ENCODE measurements at places on chromosomes 12 and 14.

- no peak for DNase-seq
These were observed 38.0 kb upstream of the PPFIA2 start for GRCh38 chr12:81797100-81797499.

- DNase-seq: no peak
These were observed 10.7 kb downstream of the AGAP2 start for GRCh38 chr12:57727758-57728395.

DNA sequence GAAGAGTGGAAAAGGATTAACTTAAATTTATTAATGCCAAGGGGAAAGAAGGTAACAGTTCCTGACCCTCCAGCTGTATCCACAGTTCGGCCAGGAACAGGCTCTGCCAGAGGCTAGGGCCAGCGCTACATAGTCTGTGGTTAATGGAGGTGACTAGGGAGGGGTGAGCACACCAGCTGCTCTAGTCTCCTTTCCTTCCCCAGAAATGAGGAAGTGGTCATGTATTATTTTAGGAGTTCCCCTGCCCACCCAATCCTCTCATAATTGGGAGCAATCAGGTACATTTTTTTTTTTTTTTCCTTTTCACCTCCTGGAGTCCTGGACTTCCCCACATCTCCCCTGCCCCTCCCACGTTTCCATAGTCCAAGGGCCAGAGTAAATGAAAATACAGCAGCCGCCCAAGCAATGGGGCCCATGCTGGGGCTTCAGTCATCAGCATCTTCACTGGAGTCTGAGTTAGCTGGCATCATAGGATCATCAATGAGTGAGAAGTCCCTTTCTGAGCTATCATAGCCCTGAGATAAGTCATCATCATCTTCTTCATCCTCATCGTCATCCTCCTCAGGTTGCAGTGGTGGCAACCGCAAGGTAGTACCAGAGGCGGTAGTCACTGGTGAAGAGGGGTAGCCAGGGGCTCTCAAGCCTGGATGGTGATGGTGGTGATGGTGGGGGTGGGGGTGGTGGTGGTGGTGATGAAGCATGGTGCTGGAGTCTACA, 1.5 kb upstream of the SUPT16H start:
- no peak for DNase-seq

GRCh38 chr14:28999656-29000055, 233.1 kb downstream of the FOXG1 start:
- no peak for DNase-seq

DNA sequence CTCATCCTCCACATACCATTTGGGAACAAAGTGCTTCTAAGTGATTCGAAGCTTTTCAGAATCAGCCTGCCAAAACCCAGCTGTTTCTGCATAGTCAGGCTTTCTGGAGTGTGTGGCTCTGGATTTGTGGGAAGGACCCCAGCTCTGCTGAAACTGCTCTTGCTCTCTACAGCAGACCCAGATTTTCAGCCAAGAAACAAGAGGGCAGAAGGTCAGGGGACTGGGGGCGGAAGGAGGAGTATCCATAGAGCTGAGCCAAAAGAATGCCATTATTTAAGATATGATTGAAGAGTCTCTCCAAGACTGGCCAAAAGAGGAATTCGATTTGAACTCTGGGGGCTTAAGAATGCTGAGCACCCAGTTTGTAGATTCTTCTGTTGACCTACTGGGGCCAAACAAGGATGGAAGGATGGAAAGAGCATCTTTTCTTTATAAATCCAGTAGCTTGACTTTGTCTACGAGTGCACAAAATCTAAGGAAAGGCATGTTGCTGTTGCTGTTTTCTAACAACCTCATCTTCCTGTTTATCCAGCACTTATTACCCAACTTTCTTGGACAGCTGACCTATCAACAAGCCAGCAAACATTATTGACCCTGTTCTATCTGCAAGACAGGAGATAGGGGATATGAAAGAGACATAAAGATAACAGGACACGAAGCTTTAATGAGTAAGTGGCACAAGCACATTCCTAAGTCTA, 29.2 kb downstream of the FBLN5 start:
- DNase-seq: no peak

- DNase-seq: no peak
These were observed 134.2 kb downstream of the ESRRB start for GRCh38 chr14:76510181-76510580.

- no peak for DNase-seq
These were observed 101.5 kb downstream of the HELB start for GRCh38 chr12:66403746-66404145.

DNA sequence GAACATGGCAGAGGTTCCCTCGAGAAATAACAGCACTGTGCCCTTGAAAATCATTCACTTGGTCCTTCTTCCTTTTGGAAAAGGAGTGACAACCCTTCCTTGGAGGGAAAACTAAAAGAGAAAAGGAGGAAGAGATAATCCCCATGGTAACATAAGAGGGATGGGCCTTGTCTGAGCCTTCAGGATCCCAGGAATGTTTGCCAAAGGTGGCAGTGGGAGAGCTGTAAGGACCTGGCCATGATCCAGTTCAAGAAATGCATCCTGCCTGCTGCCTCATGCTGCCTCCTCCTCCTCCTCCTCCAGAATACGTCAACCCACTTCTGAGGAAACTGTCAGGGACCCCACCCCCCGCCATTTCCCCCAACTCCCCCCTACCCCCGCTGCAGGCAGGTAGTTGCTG, 118.8 kb downstream of the KCNK10 start:
- no peak for DNase-seq

DNA sequence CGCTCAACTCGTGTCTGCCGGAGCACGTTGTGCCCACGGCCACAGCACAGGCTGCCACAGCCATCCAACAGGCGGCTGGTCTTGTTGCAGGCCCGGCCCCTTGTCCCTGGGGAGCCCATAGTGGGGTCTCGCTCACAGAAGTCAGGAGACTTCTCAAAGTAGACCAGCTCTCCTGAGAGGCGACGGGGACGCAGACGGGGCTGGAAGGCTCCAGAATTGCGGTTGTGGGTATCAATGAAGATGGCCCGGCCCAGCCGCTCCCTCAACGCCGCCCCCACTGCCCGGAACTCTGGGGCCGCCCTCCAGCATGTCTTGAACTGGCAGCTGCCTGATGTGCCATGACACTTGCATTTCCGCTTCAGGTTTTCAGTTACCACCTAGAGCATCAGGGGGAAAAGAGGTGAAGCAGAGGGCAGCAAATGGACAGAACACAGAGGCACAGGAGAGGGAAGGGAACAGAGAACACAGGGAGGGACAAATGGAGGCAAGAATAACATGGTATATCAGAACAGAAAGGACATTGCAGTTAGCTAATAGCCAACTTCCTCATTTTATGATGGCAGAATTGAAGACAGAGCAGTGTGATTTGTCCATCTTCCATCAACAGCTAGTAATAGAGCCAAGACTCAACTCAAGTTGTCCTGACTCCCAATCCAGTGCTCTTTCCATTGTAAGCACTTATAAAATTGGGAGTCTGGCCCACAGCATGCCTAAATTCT, 5.2 kb downstream of the WNT10B start:
- DNase-seq: no peak

- no peak for DNase-seq
These were observed 161.1 kb upstream of the FOXN3 start for GRCh38 chr14:89578156-89578555.

DNA sequence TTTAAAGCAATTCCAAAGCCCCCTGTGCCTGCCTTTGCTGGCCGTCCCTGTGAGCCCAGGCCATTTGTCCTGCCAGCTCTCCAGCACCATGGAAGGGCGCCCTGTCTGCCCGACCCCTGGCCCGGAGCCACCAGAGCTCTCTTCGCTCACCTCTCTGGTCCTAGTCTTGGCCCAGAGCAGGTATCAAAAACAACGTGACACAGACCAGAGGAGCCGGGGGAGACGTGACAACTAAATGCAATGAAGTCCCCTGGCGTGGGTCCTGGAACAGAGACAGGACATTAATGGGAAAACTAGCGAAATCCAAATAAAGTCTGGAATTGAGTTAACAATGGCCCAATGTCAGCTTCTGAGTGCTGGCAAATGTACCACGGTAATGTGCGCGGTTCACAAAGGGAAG, 83.2 kb upstream of the DIO3 start:
- no peak for DNase-seq

DNA sequence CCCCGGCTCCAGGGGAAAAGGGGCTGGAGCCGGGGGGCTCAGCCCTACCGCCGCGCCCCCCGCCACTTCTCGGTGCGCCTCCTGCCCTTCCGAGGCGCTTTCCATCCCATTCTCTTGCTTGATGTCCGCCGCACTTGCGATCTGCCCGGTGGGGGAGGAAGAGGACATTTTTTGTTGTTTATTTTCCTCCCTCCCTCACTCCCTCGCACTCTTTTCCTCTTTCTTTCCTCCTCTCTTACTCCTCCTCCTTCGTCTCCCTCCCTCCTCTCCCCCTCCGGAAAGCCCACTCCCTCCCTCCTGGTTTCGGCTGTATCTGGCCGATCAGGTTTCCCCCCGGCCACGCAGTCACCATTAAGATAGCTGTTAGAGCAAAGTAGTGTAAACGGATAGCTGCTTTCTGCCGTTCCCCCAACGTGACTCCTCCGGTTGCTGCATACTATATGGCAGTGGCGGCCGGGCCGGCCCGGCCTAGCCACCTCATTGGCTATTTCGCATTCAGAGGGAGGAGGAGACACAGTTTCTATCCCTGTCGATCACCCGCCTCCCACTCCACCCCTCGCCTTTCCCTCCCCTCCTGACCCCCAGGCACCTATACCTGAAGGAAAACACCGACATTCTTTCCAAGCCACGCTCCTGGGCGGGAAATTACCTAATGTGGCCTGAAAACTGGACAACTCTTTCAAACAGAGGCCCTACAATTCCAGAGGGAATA, at the start of gene SIX4:
SIX4 (minus strand) TSS at position 445 of the 712 bp plus-strand sequence; CDS start at position 168, 277 bp downstream.
- no peak for DNase-seq

DNA sequence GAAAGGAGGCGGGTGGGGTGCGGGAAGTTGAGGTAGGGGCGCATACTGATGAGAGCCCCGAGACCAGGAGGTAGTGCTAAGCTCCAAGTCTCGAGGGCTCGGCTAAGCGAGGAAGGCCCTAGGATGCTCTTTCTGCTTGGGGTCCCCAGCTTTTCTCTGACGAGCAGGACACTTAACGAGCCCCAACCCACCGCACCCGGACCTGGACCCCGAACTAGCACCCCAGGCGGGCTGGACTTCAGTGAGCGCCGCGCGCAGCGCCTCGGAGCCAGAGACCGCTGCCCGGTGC, 4.7 kb upstream of the C1QL4 start:
- DNase-seq: no peak

DNA sequence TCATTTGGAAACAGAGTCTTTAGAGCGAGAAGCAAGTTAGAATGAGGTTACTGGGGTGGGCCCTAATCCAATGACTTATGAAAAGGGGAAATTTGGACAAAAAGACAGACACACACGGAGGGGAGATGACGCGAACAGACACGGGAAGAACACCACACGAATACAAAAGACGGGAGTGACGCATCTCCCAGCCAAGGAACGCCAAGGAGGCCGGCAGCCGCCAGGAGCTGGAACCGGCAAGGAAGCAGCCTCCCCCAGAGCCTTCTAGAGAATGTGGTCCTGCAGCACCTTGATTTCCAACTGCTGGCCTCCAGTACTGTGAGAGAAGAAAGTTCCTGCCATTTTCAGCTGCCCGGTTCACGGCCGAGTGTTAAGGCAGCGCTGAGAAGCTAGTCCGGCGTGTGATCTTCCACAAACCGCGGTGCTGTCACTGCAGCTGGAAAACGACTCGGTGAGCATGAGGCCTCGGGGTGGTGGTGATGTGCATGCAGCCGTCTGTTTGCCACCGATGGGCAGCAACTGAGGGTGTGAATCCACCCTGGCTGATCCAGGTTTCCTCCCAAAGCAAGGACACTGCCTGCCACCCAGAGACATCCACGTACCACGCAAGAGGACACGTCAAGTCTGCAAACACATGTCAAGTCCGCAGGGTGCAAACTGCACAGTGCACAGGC, 124.5 kb downstream of the NCOR2 start:
- no peak for DNase-seq

- no peak for DNase-seq
These were observed 19.5 kb upstream of the TTC9 start for GRCh38 chr14:70622111-70622712.

- no peak for DNase-seq
These were observed 341.6 kb upstream of the SFSWAP start for GRCh38 chr12:131369094-131369845.

DNA sequence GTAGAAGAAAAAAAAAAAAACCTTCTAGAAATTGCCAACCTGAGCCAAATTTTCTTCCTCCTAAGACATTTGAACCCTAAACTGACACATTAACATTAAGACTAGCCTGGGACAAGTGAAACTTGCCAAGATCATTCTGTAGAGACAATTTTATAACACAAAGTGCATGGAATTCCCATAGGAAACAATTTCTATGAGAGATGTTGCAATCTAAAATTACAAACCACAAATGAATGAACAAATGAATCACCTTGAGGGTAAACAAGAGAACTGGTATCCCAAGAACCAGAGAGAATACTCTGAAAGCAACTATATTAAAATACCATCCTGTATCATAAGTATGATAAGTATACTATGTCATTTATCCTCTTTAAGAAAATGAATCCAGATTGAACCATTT, 165.3 kb downstream of the DICER1 start:
- no peak for DNase-seq

DNA sequence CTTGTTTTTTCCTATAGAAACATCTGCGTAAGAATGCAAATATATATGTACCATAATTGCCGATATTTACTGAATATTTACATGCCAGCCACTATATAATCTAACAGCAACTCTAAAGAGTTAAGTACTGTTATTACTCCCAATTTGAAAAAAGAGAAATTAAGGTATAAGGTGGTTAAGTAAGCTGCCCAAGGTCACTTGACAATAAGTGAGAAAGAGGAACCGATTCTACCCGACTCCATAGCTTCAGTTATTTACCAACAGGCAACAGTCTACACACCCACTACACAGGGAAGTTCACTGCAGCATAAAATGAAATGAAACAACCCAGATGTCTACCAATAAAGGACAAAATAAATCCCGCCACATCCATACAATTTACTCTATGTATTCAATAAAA, 1.1 kb downstream of the MIS18BP1 start:
- DNase-seq: no peak

GRCh38 chr12:115075552-115076170, 391.7 kb upstream of the TBX3 start:
- no peak for DNase-seq

DNA sequence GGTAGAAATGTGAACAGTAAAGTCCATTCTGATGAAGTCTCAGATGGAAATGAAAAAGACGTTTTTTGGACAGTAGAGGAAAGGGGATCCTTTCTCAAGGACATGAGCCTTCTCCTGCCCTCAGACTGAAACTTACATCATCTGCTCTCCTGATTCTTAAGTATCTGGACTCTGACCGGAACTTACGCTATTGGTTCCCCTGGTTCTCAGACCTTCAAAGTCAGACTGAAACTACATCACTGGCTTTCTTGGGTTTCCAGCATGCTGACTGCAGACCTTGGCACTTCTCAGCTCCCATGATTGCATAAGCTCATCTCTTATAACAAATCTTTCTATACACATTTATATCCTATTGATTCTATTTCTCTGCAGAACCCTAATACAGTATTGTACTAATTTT, 291.0 kb downstream of the SNAPC1 start:
- no peak for DNase-seq

- DNase-seq: no peak
These were observed 65.2 kb upstream of the CNOT2 start for GRCh38 chr12:70178038-70178437.

Measured in stimulated activated CD4-positive, alpha-beta T cell treated with anti-CD3 and anti-CD28 coated beads, TNF-alpha, amount 100 ng/mL, for 4 hours (primary cell).